ENCODE measurements at places on chromosomes 2 and 18.

GRCh38 chr2:24471662-24472061 lies 19.4 kb upstream of the NCOA1 start:
- DNase-seq: no peak

DNA sequence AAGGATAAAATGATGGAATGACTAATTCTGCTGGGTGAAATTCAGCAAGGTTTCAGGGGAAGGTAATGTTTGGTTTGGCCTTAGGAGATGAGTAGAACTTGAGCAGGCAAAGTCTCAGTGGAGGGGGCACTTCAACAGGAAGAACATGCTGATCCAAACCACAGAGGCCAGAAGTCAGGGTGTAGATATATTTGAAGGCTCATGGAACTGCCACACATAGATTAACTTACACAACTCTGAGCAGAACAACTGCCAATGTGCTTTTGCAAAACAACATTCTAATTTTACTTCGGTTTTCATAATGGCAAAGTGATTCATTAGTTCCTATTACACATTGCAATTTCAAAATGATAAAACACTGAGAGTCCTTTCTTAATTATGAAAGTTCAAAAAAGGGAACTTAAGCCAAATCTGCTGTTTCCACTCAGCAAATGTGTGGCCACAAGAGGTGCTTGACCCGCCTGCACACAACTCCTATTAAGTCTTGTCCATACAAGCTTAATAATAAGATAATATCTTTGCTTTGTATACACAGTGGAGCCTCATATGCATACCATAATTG lies 284.8 kb downstream of the MREG start:
- no peak for DNase-seq

GRCh38 chr18:24398540-24398939 lies 916 bp upstream of the OSBPL1A start:
- DNase-seq: no peak

DNA sequence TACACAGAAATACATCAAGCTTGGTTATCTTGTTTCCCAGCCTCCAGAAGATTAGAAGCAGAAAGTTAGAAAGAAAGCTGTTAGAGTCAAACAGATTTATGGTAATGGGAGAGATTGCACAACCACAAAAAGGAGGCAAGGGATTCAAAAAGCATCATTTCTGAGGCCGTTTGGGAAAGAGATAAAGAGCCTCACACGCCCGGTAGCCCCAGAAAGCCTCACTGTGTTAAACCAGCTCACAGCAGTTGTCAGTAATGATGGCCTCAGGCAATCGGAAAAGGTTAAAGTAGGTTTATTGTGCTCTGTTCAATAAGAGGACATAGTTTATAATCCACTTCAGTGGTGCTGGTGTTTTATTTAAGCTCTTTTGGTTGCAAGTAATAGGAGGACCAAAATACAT lies 111.3 kb downstream of the DCC start:
- DNase-seq: no peak

DNA sequence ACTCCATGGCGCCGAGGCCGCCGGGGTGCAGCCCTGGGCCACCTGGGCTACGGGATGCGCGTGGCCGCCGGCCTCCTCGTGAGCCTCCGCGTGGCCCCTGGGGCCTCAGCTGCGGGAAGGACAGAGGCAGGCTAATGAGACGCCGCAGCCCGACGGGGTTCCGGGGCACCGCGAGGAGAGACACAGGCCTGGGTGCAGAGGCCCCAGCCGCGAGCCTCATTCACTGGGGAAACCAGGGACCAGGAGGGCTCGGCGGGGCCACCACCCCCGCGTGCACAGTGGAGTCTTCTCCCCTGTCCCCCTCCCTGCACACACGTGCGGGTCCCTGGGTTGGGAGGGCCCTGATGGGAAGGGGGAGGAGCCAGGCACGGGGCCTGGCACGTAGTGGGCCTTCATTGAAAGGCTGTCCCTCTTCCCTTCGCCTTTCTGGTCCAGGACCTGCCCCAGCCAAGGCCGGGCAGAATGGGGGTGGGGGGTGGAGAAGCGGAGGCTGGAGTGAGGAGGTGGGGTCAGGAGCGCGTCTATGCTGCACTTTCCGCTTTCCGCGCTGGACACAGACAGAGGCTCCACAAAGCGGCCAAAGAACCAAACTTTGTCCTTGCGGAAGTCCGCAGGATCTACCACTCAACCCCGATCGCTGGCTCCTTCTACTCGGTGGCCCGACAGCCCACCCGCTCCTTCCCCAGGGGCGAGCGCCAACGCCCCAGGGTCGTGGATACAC lies 9.1 kb downstream of the ALPP start:
- no peak for DNase-seq

DNA sequence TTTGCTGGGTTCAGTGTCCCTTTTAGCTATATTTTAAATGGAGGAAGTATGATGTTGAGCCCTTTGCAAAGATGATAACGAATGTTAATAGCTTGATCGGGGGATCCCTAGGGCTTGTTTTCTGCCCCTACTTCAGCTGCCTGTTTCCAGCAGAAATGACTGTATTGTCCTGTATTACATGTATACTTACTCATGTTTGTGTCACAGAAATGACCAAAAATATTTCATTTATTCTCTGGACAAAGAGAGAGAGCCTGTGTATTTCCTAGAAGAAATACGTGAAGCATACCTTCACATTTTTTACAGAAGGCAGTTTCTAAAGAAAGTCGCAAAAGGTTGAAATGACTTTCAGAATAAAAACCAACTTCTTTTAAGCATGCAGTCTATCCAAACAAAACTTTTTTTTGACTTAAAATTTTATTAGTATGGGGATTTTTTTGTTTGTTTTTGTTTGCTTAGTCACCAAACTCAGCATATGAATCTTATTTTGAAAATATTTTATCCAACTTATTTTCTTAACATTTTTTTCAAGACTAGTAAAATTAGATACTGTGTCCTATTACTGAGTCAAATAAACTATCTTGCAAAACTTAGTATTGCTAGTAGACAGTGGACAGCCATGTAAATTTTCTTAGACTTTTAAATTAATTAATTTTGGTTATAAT lies 68.9 kb downstream of the PTRHD1 start:
- DNase-seq: no peak

- DNase-seq: no peak
Measured at GRCh38 chr2:36781907-36782720, 85.6 kb downstream of the VIT start.

GRCh38 chr2:9102861-9103662 lies 99.6 kb upstream of the MBOAT2 start:
- DNase-seq: no peak

- no peak for DNase-seq
Measured at GRCh38 chr2:234139755-234140154, 89.3 kb downstream of the SPP2 start.

GRCh38 chr2:169240405-169240804 lies 121.9 kb downstream of the LRP2 start:
- no peak for DNase-seq

- no peak for DNase-seq
Measured at GRCh38 chr2:141027221-141027620, 1103.6 kb downstream of the LRP1B start.

GRCh38 chr2:119516121-119516520 lies 8.2 kb downstream of the SCTR start:
- no peak for DNase-seq

DNA sequence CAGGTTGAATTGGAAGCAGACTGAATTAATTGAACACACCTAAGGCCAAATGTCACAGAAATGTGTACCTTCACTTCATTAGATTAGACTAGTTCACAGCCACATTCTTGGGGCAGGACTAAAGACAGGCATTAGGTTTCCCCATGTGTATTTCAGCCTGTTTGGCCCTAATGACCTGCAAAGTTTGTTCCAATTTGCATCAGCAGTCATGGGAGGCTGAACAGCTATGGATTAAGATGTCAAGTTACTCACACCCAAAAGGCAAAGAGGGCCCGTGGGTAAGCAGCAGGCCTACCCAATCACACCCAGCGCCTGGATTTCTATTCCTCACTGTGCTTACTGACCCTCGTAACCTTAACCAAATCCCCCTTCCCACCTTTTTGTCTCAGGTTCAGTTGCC lies 99.6 kb upstream of the RIOK3 start:
- no peak for DNase-seq

GRCh38 chr2:126729896-126730295 lies 73.9 kb downstream of the GYPC start:
- no peak for DNase-seq

DNA sequence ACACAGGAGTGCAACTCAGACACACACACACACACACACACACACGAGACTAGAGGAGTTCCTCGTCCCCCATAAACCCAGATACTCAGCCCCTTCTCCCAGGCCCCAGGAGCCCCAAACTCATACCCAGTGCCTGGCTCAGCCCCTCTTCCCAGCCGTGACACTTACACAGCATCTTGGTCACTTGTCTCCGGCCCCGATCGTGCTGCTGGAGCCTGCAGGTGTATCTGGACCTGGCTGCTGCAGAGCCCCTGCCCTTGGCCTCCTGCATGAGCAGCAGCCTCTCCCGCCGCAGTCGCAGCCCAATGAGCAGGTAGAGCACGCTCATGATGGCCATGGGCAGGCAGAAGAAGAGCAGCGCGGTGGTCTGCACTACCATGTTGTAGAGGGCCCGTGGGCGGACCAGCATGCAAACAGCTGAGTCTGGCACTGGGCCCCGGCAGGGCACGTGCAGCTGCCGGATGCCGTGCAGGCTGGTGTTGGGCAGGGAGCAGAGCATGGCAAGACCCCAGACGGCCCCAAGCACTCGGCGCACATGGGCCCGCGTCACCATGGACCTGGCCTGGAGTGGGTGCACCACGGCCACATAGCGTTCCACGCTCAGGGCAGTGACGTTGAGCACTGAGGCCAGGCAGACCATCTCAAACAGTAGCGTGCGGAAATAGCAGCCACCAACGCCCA lies 2.1 kb downstream of the NMUR1 start:
- DNase-seq: no peak

GRCh38 chr2:17763641-17764333 lies 9.8 kb downstream of the GEN1 start:
- DNase-seq: no peak

DNA sequence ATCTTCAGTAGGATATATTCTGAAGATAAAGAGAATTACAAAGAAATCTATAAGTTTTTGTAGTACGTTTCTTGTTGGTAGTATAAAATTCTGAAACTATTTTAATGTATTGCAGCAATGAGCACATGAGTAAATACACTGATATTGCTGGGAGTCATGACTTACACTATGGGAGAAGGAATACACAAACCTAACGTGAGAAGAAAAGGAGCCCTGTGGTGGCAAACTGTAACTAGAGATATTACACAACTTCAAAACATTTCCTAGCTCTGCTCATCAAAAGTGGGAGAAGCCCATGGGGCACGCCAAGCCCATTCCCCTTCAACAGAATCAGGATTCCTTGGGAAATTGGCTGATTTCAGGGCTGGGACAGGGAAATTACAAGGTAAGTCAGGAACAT lies 20.5 kb downstream of the SPIRE1 start:
- DNase-seq: no peak

DNA sequence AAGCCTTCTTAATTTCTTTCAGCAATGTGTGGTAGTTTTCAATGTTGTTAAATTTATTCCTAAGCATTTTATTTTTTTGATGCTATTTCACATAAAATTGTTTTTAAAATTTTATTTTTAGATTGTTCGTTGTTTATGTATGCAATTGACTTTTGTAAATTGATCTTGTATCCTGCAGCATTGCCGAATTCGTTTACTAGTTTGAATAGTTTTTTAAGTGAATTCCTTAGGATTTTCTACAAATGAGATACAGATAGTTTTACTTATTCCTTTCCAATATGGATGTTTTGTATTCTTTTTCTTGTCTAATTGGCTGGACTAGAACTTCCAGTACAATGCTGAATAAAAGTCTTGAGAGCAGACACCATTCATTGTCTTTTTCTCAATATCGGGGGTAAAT lies 55.6 kb downstream of the QPCT start:
- no peak for DNase-seq

DNA sequence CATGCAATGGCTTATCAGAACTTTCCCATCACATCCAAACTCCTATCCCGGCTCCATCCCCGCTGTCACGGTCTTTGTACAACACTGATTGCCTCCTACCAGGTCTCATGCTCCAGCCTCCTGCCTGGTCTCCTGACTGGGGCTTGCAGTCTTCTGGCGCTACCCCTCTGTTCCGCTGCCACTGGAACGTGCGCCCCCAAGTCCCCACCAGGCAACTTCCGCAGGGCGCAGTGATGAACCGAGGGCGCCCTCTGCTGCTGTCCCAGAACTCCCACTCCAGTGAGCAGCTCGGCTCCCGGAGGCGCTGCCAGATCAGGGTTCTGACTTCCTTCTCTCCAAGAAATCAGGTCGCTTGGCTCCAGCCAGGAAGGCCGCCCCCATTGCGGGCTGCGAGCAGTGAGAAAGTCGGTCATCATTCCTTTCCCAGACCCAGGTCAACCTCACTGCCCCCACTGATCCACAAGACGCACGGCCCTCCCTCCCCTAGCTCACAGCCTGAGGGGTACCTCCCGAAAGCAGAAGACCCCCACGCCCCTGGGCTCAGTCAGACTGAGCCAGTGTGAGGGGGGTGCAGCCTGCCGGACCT lies 43.9 kb upstream of the RAB11FIP5 start:
- no peak for DNase-seq

GRCh38 chr2:194735837-194736542 lies 921.0 kb upstream of the SLC39A10 start:
- no peak for DNase-seq

GRCh38 chr2:105879106-105879802 lies 134.5 kb downstream of the NCK2 start:
- DNase-seq: no peak

DNA sequence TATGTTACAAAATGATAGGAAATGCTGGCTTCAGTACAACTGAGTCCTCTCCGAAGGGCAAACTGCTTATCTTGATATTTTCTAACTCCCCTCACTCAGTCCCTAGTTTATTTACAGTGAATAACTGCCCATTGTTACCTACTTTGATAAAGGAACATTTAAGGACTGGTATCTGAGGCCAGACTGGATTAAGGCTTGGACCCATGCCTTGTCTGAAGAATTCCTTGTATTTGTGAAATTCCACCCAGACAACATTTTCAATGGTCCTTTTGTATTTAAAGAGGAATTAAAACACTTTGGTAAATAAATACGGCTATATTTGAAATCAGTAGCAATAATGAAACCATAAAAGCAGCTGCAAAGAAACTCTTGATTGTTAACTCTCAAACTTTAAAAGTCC lies 58.3 kb downstream of the PELI1 start:
- no peak for DNase-seq

DNA sequence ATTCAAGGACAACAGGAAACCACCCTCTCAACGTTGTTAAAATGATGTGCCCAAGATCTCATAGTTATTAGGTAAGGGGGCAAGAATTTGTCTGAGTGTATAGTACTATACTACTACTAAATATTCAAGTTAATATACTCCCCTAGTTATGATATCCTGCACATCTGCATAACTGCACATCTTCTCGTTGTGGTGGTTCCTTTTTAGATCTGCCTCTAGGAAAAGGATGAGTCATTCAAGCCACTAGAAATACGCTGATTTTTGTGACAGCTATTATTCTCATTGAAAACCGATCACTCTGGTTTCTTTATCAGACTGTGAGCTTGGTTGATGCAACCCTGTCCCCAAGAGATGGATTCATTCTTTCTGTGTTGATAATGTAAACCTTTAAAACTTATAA lies 1067.0 kb upstream of the FANCL start:
- DNase-seq: no peak

DNA sequence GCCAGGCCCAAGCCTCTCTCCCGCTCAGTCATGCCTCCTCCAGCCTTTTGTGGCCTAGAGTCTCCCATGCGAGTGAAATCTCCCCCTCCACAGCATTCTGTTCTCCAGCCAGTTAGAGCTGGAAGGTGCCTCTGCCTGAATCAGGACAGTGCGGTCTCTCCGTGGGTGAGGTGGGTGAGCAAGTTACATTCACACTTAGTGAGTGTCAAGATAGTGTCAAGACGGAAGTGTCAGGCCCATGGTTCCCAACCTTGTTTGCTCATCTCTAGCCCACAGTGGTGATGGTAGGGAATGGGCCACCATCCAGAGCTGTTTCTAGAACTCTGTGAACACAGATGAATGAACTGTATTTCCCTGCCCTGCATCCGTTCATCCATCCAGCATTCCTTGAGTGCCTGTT lies 59.5 kb downstream of the LPIN1 start:
- no peak for DNase-seq
